ENCODE measurements at places on chromosomes 12 and 14.

- DNase-seq: no peak
Observed at GRCh38 chr14:28407996-28408395, 358.6 kb upstream of the FOXG1 start.

DNA sequence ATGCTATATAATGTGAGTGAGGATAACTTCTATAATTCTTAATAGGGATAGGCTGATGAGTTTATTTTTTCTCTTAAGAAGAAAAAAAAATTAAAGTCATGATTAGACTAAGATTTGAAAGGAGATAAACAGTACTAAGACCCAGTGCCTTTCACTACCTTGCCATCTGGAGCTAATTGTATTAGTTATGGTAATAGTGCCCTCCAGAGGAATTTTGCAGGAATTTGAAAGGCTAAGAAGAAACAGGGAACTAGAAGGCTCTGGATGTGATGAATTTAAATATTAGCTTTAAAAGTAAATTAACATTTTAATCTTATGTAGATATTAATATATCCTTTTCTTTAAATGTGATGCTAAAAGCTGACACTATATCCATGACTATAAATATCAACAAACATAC, 36.6 kb upstream of the PIK3C2G start:
- peak; percentile 48 for DNase-seq

DNA sequence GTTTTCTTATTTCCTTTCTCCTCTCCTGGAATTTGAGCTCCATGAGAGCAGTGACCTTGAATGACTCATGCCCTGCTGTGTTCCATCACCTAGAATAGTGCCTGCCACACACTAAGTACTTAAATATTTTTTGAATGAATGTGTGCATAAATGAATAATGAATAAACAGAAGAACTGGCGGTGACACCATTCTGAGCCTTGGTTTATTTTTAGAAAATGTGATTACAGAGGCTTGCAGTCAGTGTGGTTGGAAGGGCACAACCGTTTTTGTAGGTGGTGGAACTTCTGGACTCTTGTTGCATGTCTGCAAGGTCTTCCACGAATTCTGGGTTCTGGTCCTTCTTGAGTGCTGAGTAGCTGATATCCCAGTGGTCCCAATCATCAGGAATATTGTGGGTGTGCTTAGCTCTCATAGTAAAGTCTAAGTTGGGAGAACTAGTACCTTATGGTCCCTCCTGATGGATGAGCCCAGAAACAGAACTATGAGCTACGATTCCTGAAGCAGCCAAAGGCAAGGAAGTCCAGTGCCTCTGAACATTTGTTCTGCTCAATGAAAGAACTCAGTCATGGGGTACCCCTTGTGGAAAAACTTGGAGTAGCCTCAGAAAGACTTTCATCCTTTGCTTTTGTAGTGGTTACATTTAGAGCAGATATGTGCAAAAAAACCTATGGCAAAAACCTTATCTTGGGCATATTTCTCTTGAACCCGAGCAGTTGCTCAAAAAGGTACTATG, 28.8 kb upstream of the BHLHE41 start:
- DNase-seq: peak; percentile 95

GRCh38 chr14:90903101-90903500, 86.9 kb upstream of the TTC7B start:
- peak; percentile 55 for DNase-seq

DNA sequence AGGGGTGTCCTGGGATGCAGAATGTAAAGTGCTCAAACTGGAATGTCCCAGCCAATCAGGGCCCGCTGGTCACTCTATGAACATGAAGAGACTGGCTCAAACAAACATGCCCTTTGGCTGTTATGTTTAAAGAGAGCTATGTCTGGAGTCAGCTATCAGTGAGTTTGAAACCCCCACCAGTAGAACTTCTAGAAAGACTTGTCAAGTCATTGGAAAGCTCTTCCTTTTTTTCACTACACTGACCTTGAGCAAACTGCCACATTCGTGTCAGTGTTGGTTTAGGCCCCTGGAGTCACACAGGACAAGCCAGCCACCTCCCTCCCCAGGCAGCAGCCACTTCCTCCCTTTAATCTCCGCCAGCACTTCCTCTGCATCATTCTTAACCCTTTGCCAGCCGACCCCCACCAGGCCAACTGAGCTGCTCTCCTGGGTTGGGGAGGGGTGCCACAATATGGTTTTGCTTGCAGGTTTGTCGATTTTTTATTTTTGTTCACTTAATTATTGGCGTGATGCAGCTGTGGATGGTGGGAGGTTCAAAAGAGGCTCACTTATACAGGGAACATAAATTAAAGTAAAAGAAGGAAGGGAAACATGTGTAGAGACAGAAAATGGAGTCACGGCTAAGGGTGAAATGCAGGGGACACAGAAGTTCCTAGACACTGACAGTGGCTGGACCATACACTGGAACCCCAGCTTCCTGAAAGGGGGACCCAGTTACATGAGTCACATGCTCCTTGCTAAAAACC, 25.3 kb downstream of the CMKLR1 start:
- DNase-seq: no peak

- DNase-seq: peak; percentile 76
Observed at GRCh38 chr12:123934829-123935228, 37.8 kb downstream of the CCDC92 start.

GRCh38 chr12:4268329-4269181, 5.0 kb upstream of the CCND2 start:
- no peak for DNase-seq

DNA sequence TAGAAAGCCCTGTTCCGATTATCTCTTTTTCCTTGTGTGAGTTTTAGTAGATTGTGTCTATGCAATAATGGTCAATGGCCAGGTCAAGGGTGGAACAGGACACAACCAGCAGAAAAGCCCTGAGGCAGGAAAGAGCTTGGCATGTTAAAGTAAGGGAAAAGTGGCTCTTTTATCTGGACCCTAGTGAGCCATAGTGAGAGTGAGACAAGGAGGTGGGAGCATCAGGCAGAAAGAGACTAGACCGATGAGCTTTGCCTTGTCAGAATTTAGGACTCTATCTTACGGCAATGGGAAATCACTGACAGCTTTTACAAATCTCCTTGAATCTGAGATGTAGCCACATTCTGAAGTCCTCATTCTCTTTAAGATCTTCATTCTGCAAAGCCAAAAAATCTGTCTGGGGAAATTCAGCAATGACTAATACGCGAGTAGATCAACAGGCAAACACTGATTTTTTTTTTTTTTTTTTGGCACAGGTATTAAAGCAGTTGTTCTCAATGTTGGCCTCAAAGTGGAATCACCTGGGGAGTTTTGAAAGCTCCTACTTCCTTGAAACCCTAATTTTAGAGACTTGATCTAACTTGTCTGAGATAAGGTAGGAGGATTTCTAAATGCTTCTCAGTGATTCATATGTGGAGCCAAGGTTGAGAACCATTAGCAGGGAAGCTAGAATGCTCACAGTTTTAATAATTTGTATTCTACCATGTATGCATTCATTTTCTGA, 33.9 kb downstream of the TMEM19 start:
- DNase-seq: no peak

DNA sequence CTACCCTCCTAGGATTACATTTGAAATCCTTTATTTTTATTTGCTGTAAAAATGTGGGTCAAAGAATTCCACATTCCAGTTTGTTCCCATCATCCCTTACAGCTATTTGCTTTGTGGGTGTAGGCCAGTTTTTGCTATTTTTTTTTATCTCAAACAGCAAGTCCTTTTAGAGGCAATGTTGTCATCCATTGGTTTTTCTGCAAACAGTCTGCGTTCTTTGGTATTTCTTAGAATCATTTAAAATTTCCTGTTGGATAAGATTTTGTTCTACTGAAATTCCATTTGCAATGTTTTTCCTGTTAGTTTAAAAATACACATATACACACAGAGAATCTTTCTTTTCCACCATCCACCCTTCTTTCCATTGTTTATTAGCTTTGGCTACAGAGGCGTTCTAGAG, 53.3 kb upstream of the STK38L start:
- peak; percentile 76 for DNase-seq

GRCh38 chr14:99840265-99840664, 47.1 kb downstream of the EML1 start:
- DNase-seq: no peak

DNA sequence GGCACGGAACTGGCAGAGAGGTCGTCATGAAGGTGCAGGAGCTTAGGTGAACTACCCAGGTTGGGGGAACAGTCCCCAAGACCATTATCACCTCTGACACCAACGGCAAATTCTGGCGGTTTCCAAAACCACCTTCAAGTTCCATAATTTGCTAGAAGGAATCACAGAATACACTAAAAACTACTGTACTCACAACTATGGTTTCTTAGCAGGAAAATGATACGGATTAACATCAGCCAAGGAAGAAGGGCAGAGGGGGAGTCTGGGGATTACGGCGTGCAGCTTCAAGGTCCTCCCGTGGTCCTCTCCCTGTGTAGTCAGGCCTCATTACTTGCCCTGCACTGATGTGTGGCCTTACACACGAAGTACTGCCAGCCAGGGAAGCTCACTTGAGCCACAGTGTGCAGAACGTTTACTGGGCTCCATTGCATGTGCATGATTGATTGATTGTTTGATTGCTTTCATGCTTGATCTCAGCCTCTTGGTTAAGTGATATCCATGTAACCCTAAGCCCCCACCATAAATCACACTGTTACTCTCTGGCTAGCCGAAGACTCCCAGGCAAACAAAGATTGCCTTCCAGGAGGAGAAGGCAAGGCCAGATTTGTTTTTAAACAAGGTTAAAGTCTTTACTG, 837 bp upstream of the STX2 start:
- no peak for DNase-seq

- no peak for DNase-seq
Observed at GRCh38 chr12:125604976-125605375, 539.7 kb downstream of the AACS start.

- peak; percentile 22 for DNase-seq
Observed at GRCh38 chr12:105409279-105409678, 78.8 kb downstream of the C12orf75 start.

DNA sequence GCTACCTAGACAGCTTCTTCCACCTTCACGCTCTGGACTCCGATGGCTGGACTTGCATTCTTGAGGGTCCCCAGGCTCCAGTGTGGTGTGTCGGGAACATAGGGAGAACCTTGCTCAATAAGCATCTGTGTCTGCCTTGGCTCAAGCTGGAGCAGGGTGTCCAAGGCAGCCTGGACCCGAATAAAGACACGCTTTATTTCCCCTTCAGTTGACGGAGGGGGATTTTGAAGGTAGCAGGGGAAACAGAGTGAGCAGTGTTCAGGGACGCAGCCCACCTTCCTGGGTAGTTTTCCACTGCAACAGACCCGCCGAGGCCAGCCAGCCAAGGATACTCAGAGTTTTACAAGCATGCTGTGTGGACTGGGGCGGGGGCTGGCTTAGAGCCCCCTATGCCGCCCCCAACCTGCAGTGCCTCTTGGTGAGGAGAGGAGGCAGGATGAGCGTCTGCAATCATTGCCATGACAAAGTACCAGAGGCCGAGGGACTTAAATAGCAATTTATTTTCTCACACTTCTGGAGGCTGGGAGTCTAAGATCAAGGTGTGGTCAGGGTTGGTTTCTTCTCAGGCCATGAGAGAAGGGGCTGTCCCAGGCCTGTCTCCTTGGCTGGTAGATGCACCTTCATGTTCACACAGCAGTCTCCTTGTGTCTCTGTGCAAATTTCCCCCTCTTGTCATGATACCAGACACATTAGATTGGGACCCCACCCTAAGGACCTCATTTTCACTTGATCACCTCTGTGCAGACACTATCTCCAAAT, 201.2 kb downstream of the CHST11 start:
- no peak for DNase-seq

DNA sequence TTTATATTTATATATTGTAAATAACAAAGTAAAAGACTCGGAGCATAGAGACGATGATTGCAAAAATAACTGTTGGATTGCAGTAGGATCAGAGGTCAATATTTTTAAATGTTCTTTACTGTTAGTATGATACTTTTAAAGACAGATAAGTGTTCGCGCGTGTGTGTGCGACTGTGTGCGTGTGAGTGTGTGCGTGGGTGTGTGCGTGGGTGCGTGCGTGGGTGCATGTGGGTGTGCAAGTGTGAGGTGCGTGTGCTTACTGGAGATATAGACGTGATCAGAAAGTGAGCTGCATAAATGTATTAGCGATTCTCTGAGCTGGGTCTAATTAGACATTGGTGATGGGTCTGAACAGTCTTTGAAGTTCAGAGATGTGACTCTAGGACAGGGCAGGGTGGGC, 142.9 kb downstream of the RIMBP2 start:
- DNase-seq: no peak

DNA sequence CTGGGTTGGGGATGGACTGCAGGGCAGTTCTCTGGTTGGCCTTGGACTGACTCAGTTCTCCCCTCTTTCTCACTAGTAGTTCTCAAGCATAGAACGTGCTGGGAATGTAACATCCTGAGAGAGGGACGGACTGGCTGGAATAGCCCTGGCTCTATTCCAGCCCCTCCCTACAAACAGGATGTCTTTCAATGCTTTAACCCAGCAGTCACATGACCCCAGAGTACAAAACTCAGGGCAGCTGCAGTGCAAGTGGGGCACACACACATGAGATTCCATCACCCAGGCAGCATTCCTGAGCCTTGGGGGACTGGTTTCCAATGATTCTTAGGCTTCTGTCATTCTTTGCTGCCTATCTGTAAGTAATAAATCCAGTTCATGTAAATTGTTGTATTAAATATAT, 1.6 kb upstream of the ACOT6 start:
- no peak for DNase-seq

- DNase-seq: peak; percentile 33
Observed at GRCh38 chr12:59372956-59373355, 222.9 kb upstream of the SLC16A7 start.

- DNase-seq: no peak
Observed at GRCh38 chr12:20963762-20964161, 153.3 kb downstream of the SLCO1B3 start.

- DNase-seq: no peak
Observed at GRCh38 chr14:50047274-50047676, 69.1 kb downstream of the VCPKMT start.
